HCT116 (cell line): ENCODE measurements at places on chromosomes 5 and 9. TPM values are rescaled to one million over a fixed set of nuclear protein-coding genes. Genes with fewer than 3 reads are reported as not detected.

CCDC69 gene
- total RNA-seq: 4.3 TPM

APBA1 gene
- total RNA-seq: 0.20 TPM

CLIC3 gene
- 8.4 TPM for total RNA-seq

SLC6A18 gene
- total RNA-seq: not detected

NXNL2 gene
- 0.86 TPM for total RNA-seq

ACO1 gene
- 36.2 TPM for total RNA-seq

OTULINL gene
- total RNA-seq: 8.8 TPM

BRD9 gene
- 54.6 TPM for total RNA-seq

DBH gene
- total RNA-seq: not detected

GPSM1 gene
- total RNA-seq: 26.4 TPM

GPR151 gene
- total RNA-seq: not detected

PDCD1LG2 gene
- total RNA-seq: not detected

ALDH1A1 gene
- total RNA-seq: 0.44 TPM

GCNT1 gene
- total RNA-seq: 5.8 TPM

ZDHHC12 gene
- total RNA-seq: 57.6 TPM

ZNF454 gene
- 0.61 TPM for total RNA-seq
